Activated CD8-positive, alpha-beta T cell treated with anti-CD3 and anti-CD28 coated beads, Interleukin-2, amount 10 ng/mL, durations not matched to agents 7 days and 5 days (primary cell): ENCODE measurements at places on chromosomes 1 and 21.

DNA sequence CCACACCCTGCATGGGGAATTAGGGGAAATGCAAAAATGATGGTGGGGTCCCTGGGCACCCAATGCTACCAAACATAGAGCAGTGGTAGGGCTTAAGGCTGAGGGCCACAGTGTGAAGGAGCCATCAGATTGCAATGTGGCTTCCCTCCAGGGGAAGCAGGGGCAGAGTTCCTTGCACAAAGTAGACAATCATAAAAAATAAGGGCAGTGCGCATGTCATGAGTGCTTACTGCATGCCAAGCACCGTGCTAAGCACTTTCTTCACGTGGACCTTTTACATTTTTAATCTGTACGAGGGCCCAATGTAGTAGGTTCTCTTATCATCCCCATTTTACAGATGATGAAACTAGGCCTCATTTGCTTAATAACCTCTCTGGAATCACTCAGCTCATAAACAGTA, 56.6 kb downstream of the DDX20 start:
- DNase-seq, result no peak

- DNase-seq, result no peak
Observed at GRCh38 chr1:43153443-43153842, 18.6 kb downstream of the EBNA1BP2 start.

- no peak for DNase-seq
Observed at GRCh38 chr1:77888081-77888780, at the start of gene NEXN. NEXN (plus strand) TSS chr1:77888624; CDS start chr1:77916107, 27,483 bp downstream.

GRCh38 chr1:172810480-172811175, 151.7 kb downstream of the FASLG start:
- no peak for DNase-seq

- DNase-seq, result no peak
Observed at GRCh38 chr1:5451671-5452070, 540.6 kb downstream of the NPHP4 start.
